ENCODE measurements at places on chromosomes 5 and 9. TPM values are rescaled to one million over a fixed set of nuclear protein-coding genes. Genes with fewer than 3 reads are reported as not detected.

GRCh38 chr5:143600396-143601075, 197.1 kb upstream of the NR3C1 start:
- no peak for DNase-seq

- no peak for DNase-seq
Observed at GRCh38 chr9:5976674-5977397, 38.6 kb downstream of the RANBP6 start.

The SEMA4D gene
- total RNA-seq: 399 TPM

The HMGCR gene
- total RNA-seq: 55.5 TPM

GRCh38 chr5:136006761-136007251, 22.0 kb upstream of the TGFBI start:
- no peak for DNase-seq

- no peak for DNase-seq
Observed at GRCh38 chr5:162444129-162444762, 376.7 kb downstream of the GABRG2 start.

The CTXN3 gene
- total RNA-seq: not detected

- no peak for DNase-seq
Observed at GRCh38 chr9:126336736-126337325, 10.2 kb downstream of the MVB12B start.

DNA sequence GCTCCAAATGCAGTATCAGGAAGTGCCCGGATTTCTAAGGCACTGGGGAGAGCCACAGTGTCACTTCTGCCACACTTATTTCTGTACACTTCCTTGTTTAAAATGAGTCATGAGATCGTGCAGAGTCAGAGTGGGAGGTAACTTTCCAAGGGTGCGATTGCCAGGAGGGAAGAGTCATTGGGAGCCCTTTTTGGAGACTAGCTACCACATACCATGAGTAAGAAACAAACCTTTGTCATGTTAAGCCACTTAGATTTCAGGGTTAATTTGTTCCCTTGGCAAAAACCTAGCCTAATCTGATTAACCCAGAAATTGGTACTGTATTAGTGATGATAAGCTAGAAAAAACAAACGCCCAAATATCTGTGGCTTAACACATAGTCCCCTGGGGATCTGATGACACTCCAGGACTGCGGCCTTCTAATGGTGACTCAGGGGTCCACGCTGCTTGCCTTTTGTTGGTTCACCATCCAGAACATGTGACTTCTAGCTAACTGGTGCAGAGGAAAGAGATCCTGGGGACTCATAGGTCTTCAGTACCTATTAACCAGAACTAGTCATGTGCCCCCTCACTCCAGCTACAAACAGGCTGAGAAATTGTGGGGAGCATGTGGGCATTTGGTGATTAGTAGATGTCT, 48.6 kb upstream of the TLE1 start:
- no peak for DNase-seq

GRCh38 chr5:79859588-79859987, 131.5 kb downstream of the MTX3 start:
- DNase-seq: no peak

DNA sequence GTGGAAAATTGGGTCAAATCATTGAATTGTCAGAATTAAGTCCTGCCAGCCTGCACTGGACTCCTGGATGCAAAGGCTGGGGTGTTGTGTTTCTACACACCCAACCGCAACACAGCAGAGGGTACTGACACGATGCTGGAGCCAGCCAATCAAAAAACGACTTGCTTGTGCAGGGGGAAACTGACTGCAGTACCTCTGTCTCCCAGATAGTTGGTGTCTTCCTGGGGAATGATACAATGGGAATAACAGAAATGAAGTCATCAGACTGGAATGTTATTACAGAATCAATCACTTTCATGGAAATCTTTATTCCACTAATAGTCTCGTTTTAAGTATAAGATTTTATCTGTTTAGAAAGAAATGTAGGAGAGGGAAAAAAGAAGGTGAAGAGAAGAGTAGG, 330.3 kb downstream of the MLLT3 start:
- DNase-seq: no peak

DNA sequence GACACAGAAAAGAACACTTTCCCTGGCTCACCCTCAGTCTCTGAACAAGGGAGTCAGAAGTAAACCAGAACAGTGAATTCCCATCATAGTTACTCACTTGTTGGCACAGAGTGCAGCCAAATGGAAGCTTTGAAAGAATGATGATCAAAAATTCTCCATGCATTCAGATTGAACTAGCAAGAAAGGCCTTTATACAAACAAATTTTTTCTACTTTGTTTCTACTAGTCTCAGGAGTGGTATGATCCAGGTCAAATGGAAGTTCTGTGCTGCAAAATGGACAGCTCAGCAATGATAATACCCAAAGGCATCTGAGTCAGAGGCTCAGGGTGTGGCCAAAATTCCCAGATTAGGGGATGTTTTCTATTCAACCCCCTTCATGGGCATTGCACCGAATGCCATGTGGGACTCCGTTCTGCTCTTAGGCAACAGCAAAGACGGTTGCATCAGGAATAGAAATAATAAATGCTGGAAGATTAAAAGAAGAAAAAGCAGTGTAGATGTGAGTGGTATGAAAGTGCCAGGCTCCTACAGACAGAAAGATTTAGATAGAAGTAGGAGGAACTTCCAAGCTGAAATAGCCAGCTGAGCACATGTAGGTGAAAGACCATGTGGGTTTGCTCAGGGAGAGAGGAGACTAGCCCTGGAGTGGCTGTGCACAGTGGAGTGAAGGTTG, 24.0 kb upstream of the ASPN start:
- DNase-seq: no peak

- no peak for DNase-seq
Observed at GRCh38 chr5:168843277-168844015, 264.3 kb upstream of the PANK3 start.

The PLPP7 gene
- not detected for total RNA-seq

GRCh38 chr9:27118916-27119315, 9.9 kb downstream of the TEK start:
- no peak for DNase-seq
